Stimulated activated naive B cell treated with anti-CD40 and anti-IgM and Interleukin-4, amounts not matched to agents 10 μg/mL and 1 μg/mL and 100 μg/mL, for 72 hours (primary cell): ENCODE measurements at places on chromosomes 11 and 22.

GRCh38 chr11:75449776-75450175 lies 16.8 kb upstream of the KLHL35 start:
- DNase-seq, result no peak

- no peak for DNase-seq
These were observed 31.4 kb downstream of the PPIL2 start for GRCh38 chr22:21697021-21697771.

- no peak for DNase-seq
These were observed 378.8 kb downstream of the ETS1 start for GRCh38 chr11:128208329-128209137.

GRCh38 chr11:12674936-12675696 lies 895 bp downstream of the TEAD1 start:
- no peak for DNase-seq
